ENCODE measurements at places on chromosomes 3 and 15. TPM values are rescaled to one million over a fixed set of nuclear protein-coding genes. Genes with fewer than 3 reads are reported as not detected.

- no peak for DNase-seq
These were observed 5.6 kb upstream of the APPL1 start for GRCh38 chr3:57221883-57222282.

- no peak for DNase-seq
These were observed 135.4 kb downstream of the UACA start for GRCh38 chr15:70627734-70628548.

DNA sequence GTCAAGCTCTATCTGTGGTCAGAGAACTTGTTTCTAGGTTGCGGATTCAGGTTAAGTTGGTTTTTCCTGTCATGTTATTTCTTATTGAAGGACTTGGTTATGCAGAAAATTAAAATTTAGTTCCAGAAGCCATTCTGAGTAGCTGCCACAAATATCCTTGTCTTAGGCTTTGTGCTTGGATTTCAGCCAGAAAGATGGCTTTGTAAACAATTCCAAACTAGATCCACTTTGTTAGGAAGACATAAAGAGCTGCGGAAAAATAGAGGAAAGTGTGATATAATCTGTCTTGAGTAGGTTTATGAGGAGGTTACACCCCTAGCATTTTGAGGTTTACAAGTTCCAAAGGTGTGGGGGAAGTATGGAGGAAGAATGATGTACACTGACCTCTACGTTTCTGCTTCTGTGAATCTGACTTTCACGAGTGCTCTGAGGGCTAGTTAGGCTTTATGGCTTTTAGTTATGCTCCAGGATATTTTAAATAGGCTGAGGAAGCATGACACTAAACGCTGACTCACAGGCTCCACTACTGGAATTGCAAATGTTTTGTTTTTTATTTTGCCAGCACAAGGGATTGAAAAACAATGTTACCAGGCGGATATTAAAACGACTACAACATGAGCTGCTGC, 46.3 kb upstream of the UTS2B start:
- DNase-seq = no peak

- DNase-seq = no peak
These were observed 64.8 kb upstream of the ARL8B start for GRCh38 chr3:5057272-5057671.

The BLM gene
- 0.75 TPM for total RNA-seq

The COL8A1 gene
- 28.5 TPM for total RNA-seq

- no peak for DNase-seq
These were observed 53.6 kb downstream of the PAK2 start for GRCh38 chr3:196793246-196793645.

The PLCH1 gene
- 0.16 TPM for total RNA-seq

The PPP2R3A gene
- total RNA-seq = 82.8 TPM

The PCNP gene
- total RNA-seq = 120 TPM

- DNase-seq = no peak
These were observed 70.2 kb downstream of the EFCAB12 start for GRCh38 chr3:129358177-129358771.

Measured in cardiac septum (tissue), 1 donor.